ENCODE measurements at places on chromosomes 11 and 22. TPM values are rescaled to one million over a fixed set of nuclear protein-coding genes. Genes with fewer than 3 reads are reported as not detected.
A peak's percentile ranks its signal among the peaks of the same experiment; 100 is the strongest.

Gene TH
- total RNA-seq: not detected

DNA sequence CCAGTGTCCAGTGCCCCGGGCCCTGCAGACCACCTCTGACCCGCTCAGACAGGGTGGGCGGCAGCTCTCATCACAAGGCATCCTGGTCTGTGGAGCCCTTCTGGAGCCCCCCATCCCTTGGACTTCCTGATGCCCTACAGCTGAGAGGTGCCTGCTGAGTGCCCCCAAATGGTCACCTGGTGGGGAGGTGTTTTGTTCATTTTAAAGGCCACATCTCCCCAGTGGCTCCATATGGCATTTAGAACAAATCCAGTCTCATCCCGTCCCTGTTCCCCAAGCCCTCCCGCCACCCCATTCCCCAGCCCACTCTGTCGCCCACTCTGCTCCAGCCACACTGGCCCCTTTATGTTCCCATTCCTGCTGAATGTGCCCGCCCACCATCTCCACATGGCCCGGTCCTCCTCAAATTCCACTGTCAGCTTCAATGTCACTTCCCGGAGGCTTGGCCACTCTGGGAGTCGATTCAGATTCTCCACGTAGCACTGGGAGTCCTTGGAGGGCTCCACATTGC is 32.8 kb downstream of the OSBPL5 start:
- DNase-seq: no peak

Gene GLYAT
- not detected for total RNA-seq

Gene CELSR1
- 22.3 TPM for total RNA-seq

Gene APLNR
- total RNA-seq: 0.83 TPM

Gene LMO2
- total RNA-seq: 6.8 TPM

DNA sequence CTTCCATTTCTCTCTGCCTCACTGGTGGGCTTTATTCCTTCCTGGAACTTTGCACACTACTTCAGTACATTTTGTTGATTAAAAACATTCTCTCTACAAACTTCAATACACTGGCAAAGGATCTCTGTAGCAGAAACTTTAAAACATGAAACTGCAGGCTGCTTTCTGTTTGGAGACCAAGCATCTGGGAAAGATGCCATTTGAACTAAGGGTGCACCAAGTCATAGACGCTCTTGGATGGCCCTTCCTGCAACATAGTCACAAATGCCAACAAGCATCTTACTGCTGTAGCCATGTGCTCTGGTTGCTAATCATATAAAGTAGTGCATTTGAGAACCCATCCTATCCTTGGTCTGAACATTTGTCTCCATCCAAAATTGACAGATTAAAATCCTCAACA is 56.4 kb downstream of the SNX19 start:
- no peak for DNase-seq

DNA sequence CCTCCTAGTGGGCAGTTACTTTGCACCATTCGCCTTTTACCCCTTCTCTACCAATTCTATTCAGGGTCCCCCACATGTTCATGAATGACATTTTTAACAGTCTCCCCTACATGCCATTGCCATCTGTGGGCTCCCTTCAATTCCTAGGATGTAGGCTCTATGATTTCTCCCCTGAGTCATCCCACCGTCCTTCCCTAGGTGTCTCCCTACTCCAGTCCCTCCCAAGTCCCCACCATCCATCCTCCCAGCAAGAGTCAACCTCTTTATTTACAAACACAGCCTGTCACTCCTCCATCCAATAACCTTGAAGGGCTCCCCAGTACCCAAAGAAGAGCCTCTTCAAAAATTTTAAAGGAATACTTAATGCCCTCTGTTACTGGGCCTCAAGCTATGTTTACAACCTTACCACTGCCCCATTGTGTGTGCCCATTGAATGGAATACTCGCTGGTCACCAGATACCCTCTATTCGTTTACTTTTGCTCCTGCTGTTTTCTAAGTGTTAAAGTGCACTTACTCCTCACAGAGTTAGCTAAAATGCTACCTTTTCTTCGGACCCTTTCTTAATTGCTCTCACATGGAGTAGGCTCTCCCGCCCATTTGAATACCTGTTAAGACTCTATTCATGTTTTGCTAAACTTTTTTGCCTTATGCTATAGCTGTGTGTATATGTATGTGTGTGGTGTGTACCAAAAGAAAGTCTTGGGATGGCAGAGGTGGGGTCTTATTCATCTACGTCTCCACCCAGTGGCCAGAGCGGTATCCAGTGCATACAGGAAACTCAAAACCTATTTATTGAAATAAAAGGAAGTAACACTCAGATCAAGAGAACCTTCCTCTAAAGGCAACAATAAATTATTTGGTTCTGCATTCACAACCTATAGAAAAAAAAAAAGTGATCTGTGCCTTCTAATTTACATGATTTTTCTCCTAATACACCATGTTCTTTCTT is 235.8 kb upstream of the CCDC90B start:
- DNase-seq: peak; percentile 48

Measured in Peyer's patch (tissue), 4 donors.